ENCODE measurements at places on chromosomes 1 and 21.

DNA sequence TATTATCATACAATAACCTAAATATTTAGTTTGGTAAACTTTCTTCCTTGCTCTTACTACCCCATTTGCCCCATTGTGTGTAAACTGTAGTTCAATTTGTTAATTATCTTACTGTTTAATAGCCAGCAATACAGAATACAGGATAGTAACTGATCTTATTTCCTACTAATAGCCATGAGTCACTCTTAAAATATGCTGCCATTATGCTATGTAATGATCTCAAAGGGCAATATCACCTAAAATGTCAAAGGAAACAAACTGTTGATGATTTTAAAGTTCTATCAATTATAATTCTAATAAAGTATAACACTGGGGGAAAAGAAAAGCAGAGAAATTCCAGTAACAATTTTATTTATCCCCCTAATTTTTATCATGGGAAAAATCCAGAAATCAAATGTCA lies 4.3 kb downstream of the SLC30A1 start:
- no peak for DNase-seq

GRCh38 chr1:74395571-74395970 lies 116.8 kb downstream of the LRRC53 start:
- no peak for DNase-seq

DNA sequence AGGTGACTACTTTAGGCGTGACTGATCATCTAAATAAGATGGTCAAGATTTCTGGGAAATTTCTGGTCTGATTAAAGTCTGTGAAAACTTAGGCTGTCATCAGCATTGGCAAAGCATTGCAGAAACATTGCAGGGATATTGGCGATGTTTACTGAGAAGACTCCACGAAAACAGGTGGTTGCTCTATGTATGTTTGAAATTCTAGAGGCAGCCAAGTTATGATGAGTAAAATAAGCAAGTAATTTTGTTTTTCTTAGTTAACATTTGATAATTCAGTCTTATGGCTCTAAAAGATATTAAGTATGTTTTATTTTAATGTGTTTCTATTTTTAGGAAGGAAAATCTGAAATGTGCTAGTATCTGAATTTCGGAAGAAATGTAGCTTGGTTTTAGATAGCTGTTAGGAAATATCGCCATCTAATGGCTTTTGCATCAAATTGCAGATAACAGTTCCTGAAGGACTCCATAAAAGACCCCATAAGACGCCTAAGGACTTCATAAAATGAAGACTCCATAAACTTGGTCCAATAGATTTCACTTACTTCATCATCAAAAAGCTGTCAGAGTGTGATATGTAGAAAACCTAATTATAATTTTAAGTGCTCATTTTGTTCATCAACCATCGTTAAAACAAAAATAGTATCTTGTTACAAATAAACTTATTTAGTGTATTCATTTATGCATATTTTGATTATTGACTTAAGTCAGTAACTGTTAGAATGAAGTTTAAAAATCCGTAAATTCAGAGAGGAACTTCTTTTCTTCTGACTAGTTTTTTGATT lies 344.6 kb downstream of the RYR2 start:
- no peak for DNase-seq

GRCh38 chr1:246725191-246725590 lies 982 bp downstream of the SCCPDH start:
- no peak for DNase-seq

GRCh38 chr1:222251847-222252246 lies 296.1 kb downstream of the HHIPL2 start:
- no peak for DNase-seq

- no peak for DNase-seq
Observed at GRCh38 chr1:5811419-5811818, 180.8 kb downstream of the NPHP4 start.

- DNase-seq, result no peak
Observed at GRCh38 chr1:210239349-210240111, 6.9 kb downstream of the SERTAD4 start.

GRCh38 chr21:15445327-15445726 lies 284.5 kb upstream of the USP25 start:
- DNase-seq, result no peak

- DNase-seq, result no peak
Observed at GRCh38 chr1:59691261-59691660, 123.5 kb upstream of the HOOK1 start.

GRCh38 chr1:162679298-162679697 lies 47.0 kb downstream of the DDR2 start:
- no peak for DNase-seq
